ENCODE measurements at places on chromosomes 5 and 9.

- DNase-seq, result no peak
Measured at GRCh38 chr5:133843911-133844310, 124.5 kb downstream of the C5orf15 start.

DNA sequence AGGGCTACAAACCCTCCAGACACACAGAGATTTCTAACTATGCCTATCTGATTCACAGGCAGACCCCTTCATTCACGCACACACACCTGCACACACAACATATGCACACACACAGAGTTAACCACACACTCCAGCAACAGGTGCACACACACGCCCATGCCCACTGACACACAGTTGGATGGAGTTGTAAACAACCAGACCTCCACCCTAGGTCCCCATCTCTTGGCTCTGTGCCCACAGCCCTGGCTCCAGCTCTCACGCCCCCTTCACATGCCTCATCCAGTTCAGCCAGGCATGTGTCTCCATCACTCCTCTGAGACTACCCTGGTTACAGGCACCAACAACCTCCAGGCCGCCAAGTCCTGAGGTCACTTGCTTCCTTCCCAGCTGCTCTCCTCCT is 61.1 kb downstream of the PSD2 start:
- DNase-seq, result no peak

- no peak for DNase-seq
Measured at GRCh38 chr9:880725-881124, 39.2 kb downstream of the DMRT1 start.

- no peak for DNase-seq
Measured at GRCh38 chr5:83496626-83497025, 25.1 kb downstream of the VCAN start.

DNA sequence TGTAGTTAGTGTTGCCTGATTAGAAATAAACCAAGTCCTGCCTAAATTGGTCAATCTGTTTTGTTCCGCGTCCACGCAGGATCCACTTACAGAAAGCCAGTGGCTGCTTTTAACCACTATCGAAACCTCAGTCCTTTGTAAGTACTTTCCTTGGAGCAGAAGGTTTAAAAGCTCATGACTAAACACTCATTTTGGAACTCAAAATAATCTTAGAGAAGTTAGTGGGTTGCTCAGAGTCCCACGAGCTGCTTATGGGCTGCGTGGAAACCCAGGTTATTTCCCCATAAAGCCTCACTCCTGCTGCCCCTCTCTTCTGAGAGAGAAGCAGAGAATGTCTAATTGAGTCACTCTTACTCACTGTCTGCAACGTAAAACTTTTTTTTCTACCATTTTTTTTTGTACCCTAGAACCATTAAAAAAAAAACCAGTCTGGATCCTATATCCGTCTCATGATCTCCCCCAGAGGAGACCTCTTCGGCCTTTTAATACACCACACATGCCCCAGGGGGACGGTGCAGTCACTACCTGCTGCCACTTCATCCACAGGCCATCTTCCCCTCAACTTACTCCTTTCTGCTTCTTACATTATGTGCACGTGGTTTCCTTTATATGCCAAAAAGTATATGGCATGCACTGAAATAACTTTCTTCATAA is 7.6 kb downstream of the BASP1 start:
- no peak for DNase-seq

- no peak for DNase-seq
Measured at GRCh38 chr5:109291090-109291489, 118.7 kb downstream of the PJA2 start.

DNA sequence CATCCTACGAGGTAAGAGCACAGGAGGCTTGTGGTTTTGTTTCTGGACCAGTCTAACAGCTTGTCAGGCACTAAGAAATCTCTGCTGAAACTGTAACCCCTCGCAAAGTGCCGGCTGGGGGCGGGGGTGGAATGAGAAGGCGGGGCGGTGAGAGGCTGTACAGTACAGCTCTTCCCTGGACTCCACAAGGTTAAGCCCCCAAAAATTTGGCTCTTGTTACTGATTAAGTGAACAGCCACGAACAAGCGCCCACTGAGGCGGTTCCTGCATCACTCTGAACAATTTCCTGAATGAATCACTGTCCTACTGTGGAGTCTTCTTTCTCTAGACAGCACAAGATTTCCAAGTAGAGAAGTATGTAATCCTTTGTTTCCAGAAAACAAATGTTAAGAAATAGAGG is 6.8 kb downstream of the FBP2 start:
- no peak for DNase-seq

GRCh38 chr5:81164936-81165335 is 68.2 kb upstream of the CKMT2 start:
- DNase-seq, result no peak

DNA sequence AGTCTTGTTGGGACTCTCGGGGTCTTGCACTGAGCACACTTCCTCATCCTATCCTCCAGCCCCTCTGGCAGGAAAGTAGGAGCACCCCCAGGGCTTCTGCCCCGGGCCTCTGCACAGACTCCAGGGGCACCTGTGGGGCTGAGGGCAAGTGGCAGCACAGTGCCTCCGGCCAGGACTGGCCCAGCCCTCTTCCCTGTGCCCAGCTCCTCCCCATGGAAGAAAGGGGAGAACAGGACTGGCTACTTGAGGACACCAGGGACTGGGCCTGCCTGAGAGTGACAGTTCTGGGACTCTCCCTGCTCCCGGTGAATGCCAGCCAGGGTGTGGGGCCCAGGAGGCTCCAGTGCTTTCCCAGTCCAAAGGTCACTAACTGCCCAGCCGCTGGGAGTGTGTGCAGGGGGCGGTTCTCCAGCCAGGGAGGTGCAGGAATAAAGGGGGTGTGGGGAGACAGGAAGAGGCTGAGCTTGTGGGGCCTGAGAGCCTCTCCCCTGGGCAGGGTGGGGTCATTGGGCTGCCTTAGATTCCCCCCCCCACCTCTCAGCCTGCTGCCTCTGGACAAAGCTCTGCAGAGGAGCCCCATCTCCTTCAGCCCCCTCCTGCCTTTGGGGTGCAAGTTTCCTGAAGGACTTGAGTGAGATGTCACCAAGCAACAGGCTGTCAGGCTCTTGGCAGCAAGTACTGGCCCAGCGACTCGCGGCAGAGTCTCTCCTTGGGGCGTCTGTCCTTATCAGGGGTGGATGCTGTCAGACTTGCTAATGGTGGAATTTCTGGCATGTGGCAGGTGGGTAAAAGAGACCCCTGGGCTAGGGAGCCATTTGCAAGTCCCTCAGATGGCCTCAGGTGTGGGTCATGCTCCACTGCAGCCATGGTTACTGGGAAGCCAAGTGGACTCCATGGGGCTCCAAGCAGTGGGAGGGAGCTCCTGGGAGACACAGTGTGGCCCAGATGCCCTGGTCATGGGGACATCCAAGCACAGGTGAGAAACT is 19.1 kb upstream of the JADE2 start:
- peak; percentile 91 for DNase-seq

GRCh38 chr5:123428521-123429220 is 5.5 kb upstream of the CEP120 start:
- DNase-seq, result no peak

DNA sequence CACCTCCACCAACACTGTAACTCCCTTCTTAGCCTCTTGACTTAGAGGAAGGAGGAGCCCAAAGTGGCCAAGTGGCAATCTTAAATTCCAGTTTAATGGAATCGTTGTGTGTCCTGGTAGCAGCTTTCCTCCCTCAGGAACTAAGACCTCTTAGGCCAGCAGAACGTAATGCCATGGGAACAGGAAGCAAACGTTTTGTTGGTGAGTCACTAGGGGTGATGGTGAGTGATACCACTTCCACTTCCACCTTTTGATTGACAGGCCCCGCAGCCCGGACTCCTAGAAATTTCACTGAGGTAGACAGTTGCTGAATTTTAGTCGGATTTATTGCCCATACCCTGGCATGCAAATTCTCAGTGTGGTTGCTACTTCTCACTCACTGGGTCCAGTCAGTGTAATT is 94.2 kb upstream of the FBN2 start:
- no peak for DNase-seq

- no peak for DNase-seq
Measured at GRCh38 chr5:114101153-114101552, 260.7 kb upstream of the KCNN2 start.

DNA sequence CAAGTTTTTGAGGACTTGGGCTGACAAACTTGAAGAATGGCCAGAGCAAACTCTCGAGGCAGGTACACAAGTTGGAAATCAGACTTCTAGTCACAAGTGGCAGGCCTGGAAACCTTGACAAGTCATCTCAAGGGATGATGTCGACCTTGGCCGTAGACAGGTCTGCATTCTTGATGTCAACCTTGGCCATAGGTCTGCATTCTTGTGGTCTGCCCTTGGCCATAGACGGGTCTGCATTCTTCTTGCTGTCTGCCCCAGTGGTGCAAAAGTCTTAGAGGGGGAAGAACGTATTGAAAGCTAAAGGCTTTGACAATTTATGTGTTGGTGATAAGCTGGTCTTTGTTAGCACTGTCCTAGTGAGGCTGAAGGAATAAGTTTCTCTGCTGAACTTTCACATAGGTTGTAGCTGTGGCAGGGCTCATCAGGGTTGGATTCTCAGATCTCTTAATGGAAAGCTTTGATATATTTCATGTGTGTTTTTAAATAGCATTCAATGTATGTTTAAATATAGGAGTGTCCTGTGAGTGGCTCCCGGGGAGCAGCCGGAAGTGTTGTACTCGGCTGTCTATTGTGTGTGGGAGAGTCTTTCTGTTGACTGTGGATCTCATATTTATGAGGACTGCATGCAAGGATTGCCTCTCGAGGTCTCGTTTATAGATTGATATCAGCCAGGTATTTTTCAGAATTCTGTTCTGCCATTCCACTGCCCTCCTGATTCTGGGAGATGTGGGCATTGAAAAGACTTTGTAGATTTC is 27.0 kb downstream of the SUB1 start:
- no peak for DNase-seq

DNA sequence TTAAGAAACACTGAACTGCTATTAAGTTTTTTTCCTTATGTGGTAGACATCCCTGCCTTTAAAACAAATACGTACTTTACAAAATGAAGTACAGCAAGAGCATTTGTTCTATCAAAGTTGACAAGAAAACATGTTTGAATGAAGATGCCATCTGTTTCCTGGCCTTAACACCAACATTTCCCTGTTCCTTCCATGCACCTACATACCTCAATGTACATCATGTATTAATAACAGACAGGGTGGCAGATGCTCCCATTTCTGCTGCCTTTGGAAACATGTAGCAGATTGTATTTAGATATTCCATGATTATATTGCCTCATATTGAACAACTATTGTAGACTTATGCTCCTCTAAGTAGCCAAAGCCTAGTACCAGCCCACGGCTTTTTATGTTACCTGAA is 104.4 kb downstream of the PJA2 start:
- no peak for DNase-seq

DNA sequence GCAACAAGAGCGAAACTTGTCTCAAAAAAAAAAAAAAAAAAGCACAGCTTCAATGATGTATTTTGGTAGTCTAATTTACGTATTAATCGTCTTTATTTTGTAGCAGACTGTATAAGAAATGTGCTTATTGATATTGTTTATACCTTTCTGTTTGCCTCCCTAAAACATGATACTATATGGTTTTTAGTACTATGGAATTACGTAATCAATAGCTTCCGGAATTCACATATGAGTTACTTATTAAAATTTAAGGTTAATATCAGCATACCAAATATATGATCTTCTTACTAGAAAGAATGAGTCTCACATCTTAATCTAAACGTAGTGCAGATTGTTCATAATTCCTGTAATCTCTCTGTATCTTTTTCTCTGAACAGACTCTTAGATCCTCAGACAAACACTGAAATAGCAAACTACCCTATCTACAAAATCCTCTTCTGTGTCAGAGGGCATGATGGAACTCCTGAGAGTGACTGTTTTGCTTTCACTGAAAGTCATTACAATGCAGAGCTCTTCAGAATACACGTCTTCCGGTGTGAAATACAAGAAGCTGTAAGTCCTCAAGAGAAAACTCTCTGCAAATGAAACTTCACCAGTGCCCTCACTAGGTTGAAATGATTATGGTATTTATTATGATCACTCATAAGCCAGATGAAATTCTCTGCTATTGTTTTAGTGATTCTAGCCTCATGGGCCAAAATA is 44.4 kb upstream of the GPR21 start:
- DNase-seq, result no peak

DNA sequence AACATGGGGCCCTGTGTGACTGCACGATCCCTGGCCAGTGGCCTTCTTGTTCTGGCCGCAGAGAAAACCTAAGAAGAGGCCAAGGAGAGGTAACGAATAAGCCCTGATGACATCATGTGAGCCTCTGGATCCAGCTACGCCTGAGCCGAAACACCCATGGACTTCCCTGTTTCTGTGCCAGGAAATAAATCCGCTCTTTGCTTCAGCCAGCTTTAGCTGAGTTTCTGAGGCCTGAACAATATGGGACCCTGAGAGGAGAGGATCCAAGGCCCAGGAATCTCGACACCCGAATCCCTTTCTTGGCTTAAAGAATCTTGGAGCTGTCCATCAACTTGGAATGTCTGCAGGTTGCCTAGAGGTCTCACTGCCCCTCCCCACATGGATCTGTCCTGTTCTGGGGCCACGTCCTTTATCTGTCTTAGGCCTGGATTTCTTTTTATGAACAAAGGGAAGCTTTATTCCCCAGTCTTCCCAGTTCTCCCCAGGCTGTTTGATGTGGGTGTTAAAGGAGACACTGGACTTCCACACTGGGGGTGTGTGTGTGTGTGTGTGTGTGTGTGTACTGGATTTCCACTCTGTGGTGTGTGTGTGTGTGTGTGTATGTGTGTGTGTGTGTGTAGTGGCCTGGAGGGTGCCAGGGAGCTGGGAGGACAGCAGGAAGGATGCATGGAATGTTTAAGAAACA is 13.7 kb downstream of the IER5L start:
- no peak for DNase-seq

- DNase-seq, result no peak
Measured at GRCh38 chr5:126492939-126493338, 69.7 kb downstream of the GRAMD2B start.

- no peak for DNase-seq
Measured at GRCh38 chr9:132486706-132487350, 76.8 kb downstream of the CFAP77 start.

- DNase-seq, result no peak
Measured at GRCh38 chr5:174937201-174938123, 213.1 kb downstream of the MSX2 start.

DNA sequence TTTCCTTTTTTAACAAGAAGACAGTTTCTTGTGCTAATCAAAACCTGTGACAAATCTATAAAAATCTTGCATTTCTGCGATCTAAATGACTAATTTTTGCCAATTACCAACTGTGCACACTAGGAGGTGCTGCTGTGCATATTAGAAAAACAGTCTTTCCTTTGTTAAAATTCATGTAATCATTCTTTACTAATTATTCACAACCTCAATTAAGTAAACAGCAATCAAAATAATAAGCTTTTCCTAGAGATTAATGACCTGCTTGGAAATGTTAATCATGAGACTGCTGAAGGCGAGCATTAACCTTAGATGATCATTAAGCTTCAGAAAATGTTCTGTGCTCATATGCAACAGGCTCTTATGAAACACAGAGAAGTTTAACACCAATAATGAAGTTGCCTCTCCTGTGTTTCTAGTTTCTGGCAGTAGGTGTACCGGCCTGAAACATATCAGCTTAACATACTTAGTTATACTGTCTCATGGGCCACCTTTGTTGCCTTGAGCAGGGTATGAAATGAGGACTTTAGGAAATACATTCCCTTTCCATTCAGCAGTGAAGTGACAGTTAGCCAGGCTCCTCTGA is 17.7 kb downstream of the RFESD start:
- DNase-seq, result no peak

- no peak for DNase-seq
Measured at GRCh38 chr9:87546704-87547103, 49.0 kb downstream of the DAPK1 start.
